ENCODE measurements at places on chromosomes 7 and 10. TPM values are rescaled to one million over a fixed set of nuclear protein-coding genes. Genes with fewer than 3 reads are reported as not detected.

- no peak for DNase-seq
Measured at GRCh38 chr10:117547716-117548668, 5.4 kb downstream of the EMX2 start.

DNA sequence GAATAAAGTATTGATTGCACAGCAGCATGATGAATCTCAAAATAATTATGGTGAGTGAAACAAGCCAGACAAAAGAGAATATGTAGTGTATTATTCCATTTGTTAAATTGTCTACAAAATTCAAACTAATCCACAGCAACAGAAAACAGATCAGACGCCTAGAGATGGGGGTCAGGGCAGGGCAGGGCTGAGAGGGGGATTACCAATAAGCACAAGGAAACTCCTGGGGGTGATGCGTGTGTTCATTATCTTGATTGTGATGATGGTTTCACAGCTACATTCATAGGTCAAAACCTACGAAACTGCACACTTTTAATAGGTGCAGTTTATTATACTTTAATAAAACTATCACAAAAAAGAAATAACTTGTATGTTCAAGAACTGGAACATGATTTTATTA lies 132.7 kb upstream of the CDK6 start:
- DNase-seq: no peak

DNA sequence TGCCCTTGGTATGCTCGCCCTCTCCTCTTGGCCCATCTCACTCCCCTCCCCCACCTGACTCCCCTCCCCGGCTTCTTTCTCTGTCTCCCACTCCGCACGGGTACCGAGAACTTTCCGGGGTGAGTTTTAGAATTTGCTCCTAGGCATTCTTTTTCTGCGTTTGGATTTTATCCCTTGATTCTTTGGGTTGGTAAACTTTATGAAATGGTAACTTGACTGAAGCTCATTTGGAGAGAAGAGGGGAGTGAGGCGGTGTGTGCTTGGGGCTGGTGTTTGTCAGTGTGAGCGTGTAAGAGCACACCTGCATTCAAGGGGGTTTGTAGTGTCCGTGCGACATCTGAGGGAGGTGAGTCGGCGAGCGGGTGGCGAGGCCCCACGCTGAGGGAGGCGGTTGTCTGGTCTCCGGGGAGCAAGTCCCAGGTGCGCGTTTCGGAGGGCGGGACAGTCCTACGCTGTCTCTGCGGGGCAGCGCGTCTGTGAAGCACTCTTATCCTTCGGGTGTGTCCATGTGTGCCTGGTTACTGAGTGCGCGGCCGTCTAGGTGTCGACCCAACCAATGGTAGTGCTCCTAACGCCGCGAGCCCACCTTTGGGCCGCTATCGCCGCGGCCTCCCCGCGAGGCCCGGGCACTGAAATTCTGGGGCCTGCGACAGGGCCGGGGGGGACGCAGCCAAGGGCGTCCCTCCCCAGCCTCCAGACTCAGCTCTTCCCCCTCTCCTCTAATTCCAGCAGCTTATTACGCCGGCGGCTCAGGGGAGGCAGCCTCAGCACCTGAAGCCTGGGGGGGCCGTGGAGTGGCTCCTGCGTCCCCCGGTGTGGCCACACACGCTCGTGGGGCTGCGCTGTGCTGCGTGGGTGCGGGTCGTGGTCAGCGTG lies 2.6 kb upstream of the ZNF503 start:
- no peak for DNase-seq

Gene WNT8B
- total RNA-seq: not detected

GRCh38 chr10:61669849-61670248 lies 7.1 kb downstream of the CABCOCO1 start:
- DNase-seq: no peak

Gene EPHA1
- total RNA-seq: under 0.01 TPM

DNA sequence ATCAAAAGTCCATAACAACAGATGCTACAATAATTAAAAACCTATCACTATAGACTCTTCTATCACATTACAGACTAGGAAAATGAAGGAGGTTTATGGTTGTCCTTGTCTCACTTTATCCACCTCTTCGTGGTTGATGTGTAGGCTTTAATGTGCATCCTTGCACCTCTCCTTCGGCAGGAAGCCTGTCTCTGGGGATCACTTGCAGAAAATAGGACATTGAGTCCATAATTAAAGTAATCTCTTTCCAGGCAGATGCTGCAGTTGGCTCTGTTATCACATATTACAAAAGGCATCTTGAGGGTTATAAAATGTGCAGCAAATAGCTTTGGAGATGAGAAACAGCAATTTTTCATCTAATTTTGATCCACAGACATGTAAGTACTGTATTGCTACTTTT lies 168.4 kb downstream of the RELN start:
- no peak for DNase-seq

Data from fibroblast of lung (primary cell).